ENCODE measurements at places on chromosomes 1 and 21.

GRCh38 chr1:58607391-58607790, 30.3 kb upstream of the TACSTD2 start:
- DNase-seq = no peak

- no peak for DNase-seq
These were observed 314.3 kb downstream of the BACH1 start for GRCh38 chr21:29613021-29613420.

DNA sequence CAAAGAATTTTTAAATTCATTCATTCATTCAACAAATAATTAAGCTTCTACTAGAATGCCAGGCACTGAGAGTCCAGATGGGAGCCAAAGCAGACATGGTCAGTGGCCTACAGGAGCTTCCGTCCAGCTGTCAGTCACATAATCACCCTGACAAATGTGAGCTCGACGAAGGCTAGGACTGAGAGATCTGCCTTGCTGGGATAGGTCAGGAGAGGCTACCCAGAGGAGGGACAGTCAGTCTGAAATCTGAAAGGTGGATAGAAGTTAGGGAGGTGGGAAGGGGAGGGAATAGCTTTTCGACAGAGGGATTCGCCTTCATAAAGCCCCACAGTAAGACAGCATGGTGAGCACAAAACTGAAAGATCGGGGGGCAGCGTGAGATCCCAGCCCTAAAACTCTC, 8.3 kb downstream of the EPHX1 start:
- DNase-seq = no peak

DNA sequence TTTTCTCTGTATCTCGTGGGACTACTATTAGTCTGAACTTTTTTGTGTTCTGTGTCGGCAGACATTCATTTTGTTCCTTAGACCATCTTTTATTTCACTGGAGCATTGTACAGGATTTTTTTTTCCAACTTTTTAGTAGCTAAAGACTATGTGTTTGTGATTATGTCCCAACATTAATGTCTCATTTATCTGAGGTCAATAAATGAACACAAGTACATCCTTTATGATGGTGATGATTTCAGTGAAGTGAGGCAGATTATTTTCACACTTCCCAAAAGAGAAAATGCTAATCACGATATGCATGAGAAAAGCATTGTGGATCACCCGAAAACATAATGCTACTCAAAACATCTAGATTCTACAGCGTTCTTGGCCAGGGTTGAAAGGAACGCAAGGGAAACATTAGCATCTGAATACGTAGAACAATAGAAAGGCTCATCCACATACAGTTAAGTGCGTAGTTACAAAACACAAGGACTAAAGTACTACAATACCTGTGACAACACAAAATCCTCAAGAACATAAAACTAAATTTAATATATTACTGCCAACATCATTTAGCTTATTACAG, 981.7 kb upstream of the NCAM2 start:
- DNase-seq = no peak

GRCh38 chr21:35926003-35926740, 134.2 kb downstream of the SETD4 start:
- no peak for DNase-seq

DNA sequence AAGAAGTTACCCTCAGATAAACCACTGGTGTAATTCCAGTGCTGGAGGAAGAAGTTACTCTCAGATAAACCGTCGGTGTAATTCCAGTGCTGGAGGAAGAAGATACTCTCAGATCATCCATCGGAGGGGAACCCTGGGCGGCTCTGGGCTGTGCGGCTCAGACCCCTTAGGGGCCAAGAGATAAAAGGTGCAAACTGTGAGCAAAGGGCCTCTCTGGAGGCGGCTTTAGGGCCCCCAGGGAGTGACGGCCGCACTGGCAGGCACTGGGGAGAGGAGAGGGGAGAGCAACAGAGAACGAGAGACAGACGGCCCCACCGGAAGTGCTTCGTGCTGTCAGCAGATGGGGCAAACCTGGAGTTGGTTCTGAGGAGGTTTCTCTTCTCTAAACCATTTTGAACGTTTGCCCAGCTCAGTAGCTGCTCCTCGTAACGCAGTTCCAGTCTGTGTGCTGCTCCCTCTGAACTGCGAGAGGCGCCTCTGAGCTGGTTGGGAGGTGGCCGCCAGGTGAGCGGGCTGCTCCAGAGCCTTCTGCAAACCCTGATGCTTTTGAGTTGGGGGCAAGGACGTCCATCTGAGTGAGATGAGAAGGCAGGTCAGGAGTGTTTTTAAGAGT, 62.6 kb upstream of the COL6A1 start:
- DNase-seq = no peak

- DNase-seq = no peak
These were observed 273.0 kb upstream of the NFIA start for GRCh38 chr1:60809204-60809980.

DNA sequence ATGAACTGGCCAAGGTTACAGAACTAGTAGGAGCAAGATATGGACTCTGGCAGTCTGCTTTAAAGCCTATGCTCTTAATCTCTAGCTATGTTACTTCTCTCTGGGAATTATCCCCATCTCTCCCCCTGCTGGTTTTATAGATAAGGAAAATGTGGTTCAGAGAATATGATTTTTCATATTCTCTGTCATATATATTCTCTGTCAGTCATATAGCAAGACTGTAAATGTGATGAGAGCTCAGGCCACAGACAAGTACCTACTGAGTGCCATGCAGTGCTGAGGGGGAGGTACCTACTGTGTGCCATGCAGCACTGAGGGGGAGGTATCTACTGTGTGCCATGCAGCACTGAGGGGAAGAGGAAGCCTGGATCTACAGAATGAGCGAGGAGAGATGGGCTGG, 220.3 kb upstream of the FGGY start:
- DNase-seq = no peak

GRCh38 chr1:6396998-6397397, 3.4 kb upstream of the ACOT7 start:
- no peak for DNase-seq

- no peak for DNase-seq
These were observed 46.1 kb upstream of the SLC30A1 start for GRCh38 chr1:211625040-211625439.

GRCh38 chr1:3955196-3955772, 55.2 kb upstream of the C1orf174 start:
- no peak for DNase-seq

DNA sequence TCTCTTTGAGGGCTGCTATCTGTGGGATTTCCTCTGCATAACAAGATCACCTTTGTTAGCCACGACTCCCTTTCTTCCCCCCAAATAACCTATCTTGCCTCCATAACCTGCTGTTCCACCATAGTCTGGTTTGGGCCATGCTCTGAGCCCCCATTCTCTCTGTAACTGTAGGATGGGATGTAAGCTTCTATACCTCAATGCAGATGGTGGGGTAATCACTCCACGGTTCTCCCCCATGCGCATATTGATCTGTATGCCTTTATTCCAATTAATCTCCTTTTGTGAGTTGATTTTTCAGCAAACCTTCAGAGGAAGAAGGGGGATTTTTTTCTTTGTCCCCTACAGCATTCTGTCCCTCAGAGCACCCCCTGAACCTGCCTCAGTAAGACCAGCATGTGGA, 170.1 kb upstream of the IRF2BP2 start:
- no peak for DNase-seq

DNA sequence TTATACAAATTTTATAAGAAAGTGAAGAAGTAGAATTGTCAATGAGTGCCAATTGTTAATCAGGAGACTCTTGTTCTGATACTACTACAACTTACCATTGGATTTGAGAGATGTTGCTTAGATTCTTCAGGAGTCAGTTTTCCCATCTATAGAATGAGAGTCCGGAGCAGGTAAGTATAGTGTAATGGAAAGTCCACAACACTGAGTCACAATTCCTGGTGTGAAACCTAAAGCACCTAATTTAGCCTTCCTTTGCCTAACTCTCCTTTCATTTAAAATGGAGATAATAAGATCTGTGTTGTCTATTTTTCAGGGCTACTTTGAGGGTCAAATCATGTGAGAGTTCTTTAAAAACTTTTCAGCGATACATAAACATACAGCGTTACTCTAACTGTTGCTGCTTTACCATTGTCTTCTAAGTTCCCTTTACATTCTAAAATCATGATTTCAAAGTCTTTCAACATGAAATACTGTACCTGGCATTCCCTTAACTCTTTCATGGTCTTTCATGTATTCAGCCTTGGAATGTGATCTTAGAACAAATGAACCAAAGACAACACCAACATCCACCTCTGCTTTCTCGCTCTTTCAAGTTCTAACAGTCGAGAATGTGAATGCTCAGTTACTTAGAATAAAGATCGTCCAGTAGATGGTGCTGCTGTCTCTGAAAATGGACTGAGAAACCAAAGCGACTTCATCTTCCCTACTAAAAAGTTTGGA, 90.9 kb downstream of the SLC30A10 start:
- no peak for DNase-seq

GRCh38 chr1:209751627-209752231, 4.1 kb upstream of the TRAF3IP3 start:
- DNase-seq = no peak

DNA sequence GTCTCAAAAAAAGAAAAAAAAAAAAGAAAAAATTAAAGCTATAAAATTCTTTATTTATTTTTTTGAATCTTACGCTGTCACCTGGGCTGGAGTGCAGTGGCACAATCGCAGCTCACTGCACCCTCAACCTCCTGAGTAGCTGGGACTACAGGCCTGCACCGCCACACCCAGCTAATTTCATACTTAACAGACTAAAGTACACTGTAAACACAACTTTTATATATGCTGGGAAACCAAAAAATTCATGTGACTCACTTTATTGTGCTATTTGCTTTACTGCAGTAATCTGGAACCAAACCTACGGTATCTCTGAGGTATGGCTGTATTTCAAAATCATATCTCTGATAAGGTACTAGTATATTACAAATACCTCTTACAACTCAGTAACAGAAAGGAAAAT, 40.3 kb downstream of the HSF2BP start:
- no peak for DNase-seq

- no peak for DNase-seq
These were observed 147.3 kb downstream of the UCK2 start for GRCh38 chr1:165974598-165975131.

Measured in NCI-H187 treated with DMSO at 0.1 percent for 48 hours (cell line).